ENCODE measurements at places on chromosomes 7 and 10. TPM values are rescaled to one million over a fixed set of nuclear protein-coding genes. Genes with fewer than 3 reads are reported as not detected.

The IGF2BP3 gene
- 0.15 TPM for total RNA-seq

The CRPPA gene
- total RNA-seq: 7.9 TPM

The PLEKHS1 gene
- total RNA-seq: not detected

- no peak for DNase-seq
Measured at GRCh38 chr7:96441436-96442084, 119.7 kb upstream of the SLC25A13 start.

DNA sequence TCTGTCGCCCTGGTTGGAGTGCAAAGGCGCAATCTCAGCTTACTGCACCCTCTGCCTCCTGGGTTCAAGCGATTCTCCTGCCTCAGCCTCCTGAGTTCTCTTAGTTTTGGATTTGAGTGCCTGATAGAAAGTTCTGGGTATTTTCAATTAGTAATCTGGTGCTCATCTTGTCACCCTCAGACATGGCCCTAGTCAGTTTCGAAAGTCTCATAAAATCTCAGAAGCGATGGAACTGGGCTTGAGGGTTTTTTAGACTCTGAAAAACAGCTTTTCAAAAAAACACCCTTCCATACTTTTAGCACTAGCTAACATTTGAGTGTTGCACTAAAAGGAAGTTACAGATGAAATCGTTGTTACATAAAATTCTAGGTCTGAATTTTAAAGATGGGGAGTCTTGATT, 9.4 kb upstream of the PIP4K2A start:
- no peak for DNase-seq
